ENCODE measurements at places on chromosomes 13 and 19.

GRCh38 chr19:50430888-50431342 is 1.8 kb upstream of the MYBPC2 start:
- DNase-seq, result no peak

GRCh38 chr13:77114271-77114670 is 87.3 kb upstream of the FBXL3 start:
- DNase-seq, result no peak

DNA sequence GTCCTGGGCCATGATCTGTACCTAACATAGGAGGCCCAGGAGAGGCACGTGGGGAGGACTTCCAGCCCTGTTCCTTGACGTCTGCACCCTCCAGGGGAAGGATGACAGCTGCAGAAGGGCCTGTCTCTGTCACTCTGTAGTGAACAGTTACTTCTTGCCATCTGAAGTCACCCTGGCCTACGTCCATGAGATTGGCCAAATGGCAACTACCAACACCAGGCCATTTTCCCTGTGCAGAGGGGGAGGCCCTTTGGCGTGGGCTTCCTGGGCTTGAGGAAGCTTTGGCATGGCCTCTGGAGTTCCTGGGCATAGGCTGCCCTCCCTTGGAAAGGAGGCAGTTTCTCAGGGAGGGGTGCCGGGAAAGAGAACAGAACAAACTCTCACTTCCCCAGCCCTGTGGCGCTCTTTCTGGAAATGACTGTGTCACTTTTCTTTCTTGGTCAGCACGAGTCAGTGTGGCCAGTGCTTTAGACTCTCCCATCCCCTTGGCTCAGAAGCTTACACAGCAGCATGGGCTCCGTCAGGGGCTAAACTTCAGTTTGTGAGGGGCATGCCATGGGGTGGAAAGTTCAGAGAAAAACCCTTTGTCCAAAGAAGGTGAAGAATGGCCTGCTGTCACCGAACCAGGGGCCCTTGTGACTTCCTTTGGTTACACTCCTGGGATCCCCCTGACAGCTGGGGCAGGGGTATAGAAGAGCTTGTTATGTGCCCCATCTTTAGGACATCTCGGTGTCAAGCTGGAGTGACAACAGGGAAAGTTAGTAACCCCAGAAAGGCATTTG is 5.3 kb downstream of the CARM1 start:
- DNase-seq, result no peak

DNA sequence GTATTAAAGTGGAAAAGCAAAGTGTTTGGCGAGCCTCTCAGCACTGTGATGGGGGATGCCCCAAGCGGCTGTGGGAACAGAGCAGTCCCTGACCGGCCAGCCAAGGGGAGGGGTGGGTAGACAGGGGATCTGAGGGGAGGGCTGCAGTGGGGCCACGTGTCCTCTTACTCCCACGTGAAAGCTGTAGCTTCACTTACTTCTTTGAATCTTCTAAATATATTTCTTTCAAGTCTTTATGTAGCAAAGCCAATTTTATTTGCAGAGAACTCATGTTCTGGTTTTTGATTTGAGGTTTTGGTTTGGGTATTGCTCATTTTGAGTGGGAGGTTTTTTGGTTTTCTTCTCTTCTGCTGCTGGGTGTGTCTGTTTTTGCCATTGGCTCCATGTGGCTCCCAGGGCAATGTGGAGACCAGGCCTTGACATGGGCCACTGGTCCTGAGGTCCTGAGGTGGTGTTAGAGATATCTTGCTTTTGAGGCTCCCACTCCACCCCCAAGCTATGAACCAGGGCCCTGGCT is 17.7 kb upstream of the OVOL3 start:
- DNase-seq, result no peak

GRCh38 chr19:46784262-46785053 is 3.9 kb downstream of the SLC1A5 start:
- DNase-seq, result peak; percentile 90

DNA sequence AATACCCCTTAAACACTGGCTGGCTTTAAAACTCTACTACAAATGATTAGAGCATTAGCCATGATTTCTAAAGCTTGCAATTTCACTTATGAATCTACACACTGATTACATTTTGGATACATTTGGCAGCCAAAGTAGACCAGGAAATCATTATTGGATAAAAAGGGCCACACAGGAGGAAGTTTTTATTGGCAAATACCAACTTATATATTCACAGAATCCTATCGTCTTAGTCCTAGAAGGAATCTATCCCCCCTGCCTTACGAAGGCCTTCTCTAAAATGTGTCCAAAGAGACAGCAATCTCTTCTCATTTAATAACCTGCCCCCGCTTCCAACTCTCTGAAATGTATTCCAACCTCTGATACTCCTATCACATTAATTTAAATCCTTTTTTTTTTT is 52.5 kb downstream of the KLF5 start:
- DNase-seq, result no peak
